Esophagus mucosa (tissue), 1 donor: ENCODE measurements at places on chromosomes 2 and 18. TPM values are rescaled to one million over a fixed set of nuclear protein-coding genes. Genes with fewer than 3 reads are reported as not detected.

- no peak for ATAC-seq
Observed at GRCh38 chr2:217834744-217835513, 167.9 kb downstream of the TNS1 start.

DNA sequence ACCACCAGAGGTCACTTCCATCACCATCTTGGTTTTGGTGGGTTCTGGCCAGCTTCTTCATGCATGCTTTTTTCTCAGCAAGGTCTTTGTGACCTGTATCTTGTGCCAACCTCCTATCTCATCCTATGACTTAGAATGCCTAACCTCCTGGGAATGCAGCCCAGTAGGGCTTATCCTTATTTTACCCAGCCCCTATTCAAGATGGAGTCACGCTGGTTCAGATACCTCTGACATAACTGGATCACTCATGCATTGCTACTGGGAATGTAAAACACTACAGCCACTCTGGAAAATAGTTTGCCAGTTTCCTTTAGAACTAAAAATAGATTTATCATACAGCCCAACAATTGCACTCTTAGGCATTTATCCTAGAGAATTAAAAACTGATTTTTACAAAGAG lies 219.2 kb downstream of the IRS1 start:
- no peak for ATAC-seq

DNA sequence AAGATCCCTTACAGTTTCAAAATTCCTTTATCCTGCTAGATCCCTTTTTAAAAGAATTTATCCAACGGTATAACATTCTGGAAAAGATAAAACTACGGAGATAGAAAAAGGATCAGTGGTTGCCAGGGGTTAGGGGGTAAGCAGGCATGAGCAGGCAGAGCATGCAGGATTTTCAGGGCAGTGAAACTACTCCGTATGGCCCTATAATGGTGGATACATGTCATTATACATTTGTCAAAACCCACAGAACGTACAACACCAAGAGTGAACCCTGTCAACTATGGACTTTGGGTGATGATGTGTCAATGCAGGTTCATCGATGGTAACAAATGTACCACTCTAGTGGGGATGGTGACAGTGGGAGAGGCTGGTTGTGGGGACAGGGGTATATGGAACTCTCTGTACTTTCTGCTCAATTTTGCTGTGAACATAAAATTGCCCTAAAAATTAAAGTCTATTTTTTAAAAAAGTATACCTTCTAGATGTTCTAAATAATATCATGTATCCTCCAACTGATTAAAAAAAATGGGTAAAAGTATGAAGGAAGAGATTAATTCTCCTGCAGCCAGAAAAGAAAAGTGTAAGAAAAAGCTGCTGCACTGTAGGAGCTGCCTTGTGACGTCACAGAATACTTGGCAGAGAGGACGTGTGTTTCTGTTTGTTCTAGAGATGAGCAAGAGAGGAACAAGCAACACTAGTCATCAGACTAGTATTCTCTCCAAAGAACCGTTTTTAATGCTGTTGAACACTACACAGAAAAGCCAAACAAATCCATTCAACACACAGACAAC lies 23.6 kb downstream of the ANKRD44 start:
- peak; percentile 91 for ATAC-seq

- ATAC-seq = no peak
Observed at GRCh38 chr2:145095641-145096435, 575.9 kb upstream of the ZEB2 start.

- ATAC-seq = no peak
Observed at GRCh38 chr2:176851889-176852483, 360.6 kb upstream of the HNRNPA3 start.

GRCh38 chr2:55357927-55358326 lies 61.7 kb downstream of the CCDC88A start:
- peak; percentile 57 for ATAC-seq

DNA sequence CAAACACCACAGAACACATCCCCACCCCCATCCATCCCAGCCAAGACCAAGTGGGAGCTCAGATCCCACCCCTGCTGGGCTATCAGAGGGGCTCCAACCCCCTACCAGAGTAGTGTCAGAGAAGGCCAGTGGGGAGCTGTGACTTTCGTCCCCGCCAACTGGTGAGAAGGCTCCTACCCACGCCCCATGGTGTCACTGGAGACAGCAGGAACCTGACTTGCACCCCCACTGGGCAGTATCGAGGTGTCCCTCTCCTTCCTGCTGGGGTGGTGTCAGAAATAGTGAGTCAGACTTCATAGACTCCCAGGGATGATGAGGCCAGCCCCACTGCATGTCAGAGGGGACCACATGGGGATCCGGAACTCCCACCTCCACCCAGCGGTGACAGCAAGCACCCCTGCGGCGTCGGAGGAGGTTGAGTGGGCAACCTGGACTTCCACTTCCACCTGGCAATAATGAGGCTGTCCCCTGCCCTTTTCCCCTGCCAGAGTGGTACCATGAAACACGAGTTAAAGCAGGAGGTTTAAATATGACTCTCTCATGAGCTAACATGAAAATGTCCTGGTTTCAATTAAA lies 106.7 kb downstream of the CTIF start:
- peak; percentile 11 for ATAC-seq

GRCh38 chr2:122168799-122169198 lies 413.3 kb downstream of the TSN start:
- no peak for ATAC-seq

The HOXD12 gene
- total RNA-seq = not detected

The ZSWIM2 gene
- total RNA-seq = not detected

The COL6A3 gene
- 23.0 TPM for total RNA-seq

The MC2R gene
- not detected for total RNA-seq

The EMX1 gene
- not detected for total RNA-seq

The EVA1A gene
- 0.56 TPM for total RNA-seq

The TRIM43 gene
- total RNA-seq = not detected
